ENCODE measurements at places on chromosomes 1 and 21. TPM values are rescaled to one million over a fixed set of nuclear protein-coding genes. Genes with fewer than 3 reads are reported as not detected.

DNA sequence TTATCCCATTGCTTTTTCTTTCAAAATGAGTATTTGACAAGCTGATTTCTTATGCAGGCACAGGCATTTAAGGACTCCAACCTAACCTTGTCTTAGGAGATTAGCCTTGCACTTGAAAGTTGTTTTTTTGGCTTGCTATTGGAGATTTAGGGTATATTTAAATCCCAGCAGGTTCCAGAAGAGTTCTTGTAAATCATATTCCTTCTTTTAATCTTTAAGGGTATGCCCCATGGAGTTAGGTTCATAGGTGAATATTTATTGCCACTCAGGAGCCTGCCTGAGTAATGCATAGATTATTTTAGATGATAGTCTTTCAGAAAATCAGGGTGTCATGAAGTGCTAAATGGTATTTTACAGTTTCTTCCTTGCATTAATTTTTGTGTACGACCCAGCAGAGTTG is 146.5 kb downstream of the PATJ start:
- DNase-seq, result no peak

- DNase-seq, result no peak
These were observed 45.3 kb upstream of the PARP1 start for GRCh38 chr1:226453015-226453704.

GRCh38 chr1:8077602-8078001 is 51.5 kb upstream of the ERRFI1 start:
- no peak for DNase-seq

DNA sequence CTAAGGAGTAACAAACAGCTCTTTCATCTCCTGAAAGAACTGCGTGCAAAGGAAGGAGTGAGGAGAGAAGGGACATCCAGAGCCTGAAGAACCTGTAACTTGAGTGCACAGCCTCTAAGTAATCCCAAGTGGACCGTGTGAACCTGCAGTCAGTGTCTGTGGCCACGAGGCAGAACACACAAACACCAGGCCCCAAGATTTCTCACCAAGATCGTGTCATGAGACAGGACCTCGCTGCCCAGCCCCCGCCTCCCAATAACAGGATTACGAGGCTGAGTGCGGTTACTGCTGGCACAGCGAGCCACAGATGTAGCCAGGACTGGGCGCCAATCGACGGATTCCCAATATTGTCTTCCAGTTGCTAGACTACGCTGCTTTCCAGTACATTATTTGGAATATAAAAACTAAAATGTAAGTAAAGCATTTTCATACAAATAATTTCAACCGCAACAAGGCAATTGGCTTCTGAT is 101.3 kb upstream of the SLC25A33 start:
- no peak for DNase-seq

DNA sequence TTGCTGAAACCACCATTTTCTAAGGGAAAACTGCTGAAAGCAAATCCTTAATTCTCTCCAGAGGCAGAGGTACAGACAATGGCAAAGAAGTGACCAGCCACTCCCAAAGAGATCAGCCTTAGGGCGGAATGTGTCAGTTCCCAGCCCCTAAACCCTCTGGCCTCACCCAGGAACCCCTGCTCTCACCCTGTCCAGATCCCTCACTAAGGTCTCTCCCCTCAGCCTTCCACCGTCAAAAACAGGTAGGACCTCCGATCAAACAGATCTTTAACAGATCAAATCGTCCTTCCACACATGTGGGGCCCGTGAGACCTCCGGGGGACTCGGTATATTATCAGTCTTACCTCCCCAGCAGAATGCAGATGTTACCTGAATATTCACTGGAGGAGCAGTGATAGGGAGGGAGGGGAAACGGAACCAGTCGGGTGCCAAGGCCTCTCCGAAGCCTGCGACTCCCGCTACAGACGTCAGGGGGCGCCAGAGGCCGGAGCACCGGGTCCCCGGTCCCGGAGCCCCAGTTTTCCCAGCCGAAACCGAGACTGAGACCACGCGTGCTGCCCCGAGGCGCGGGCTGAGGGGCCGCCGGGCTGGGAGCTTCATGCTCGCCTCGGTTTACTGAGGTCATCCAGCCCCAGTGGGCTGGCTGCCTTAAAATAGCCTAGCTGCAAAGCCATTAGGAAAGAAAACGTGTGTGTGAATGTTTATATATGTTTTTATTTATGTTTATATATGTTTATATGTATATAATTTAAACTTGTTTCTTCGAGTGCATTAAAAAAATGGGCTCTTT is 23.6 kb downstream of the GPA33 start:
- peak; percentile 78 for DNase-seq

GRCh38 chr1:156747742-156748669 is 3.5 kb downstream of the HDGF start:
- no peak for DNase-seq

DNA sequence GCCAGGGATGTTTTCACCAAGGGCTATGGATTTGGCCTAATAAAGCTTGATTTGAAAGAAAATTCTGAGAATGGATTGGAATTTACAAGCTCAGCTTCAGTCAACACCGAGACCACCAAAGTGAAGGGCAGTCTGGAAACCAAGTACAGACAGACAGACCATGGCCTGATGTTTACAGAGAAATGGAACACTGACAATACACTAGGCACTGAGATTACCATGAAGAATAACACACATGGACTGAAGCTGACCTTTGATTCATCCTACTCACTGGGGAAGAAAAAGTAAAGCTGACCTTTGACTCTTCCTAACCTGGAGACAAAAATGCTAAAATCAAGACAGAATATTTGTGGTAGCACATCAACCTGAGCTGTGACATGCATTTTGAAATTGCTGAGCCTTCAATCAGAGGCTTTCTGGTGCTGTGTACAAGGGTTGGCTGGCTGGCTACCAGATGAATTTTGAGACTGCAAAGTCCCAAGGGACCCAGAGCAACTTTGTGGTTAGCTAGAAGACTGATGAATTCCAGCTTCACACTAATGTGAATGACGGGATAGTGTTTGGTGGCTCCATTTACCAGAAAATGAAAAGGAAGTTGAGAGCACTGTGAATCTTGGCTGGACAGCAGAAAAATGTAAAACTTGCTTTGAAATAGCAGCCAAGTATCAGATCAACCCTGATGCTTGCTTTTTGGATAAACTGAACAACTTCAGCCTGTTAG is 190.4 kb upstream of the KCTD3 start:
- no peak for DNase-seq

DNA sequence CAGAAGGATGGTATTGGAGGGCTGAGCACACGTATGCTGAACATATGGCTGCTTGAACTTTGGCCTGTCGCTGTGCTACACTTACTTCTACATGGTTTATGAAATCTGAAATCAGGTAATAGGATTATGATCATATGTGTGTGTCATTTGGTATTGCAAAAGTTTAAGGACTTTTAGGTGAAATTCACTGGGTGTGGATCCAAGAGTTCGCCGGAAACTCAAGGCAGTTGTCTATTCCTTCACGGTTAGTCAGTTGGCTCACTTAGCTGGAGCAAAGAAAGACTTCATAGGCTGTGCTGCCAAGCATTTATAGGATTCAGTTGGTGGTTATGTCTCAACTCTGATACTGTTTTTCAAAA is 927 bp downstream of the UAP1 start:
- no peak for DNase-seq

Gene DHRS3
- 30.3 TPM for total RNA-seq

Gene SPRR3
- total RNA-seq, result not detected

Gene GSTM1
- total RNA-seq, result 68.4 TPM

Gene TMPRSS2
- total RNA-seq, result not detected

Measured in activated CD4-positive, alpha-beta T cell treated with anti-CD3 and anti-CD28 coated beads, Interleukin-2, amount 10 ng/mL, durations not matched to agents 7 days and 5 days (primary cell).